ENCODE measurements at places on chromosomes 2 and 18. TPM values are rescaled to one million over a fixed set of nuclear protein-coding genes. Genes with fewer than 3 reads are reported as not detected.

- H3K4me1 ChIP-seq: no peaks in the 10 kb centered on the region
- no peak for DNase-seq
- peaks cover 17% of the 10 kb centered on the region for H3K36me3 ChIP-seq
- H3K27ac ChIP-seq: no peak overlapping the region
- H3K27me3 ChIP-seq: no peaks in the 10 kb centered on the region
These were observed 14.7 kb upstream of the TTC32 start for GRCh38 chr2:19916385-19916950.

- no peak overlapping the region for H3K4me3 ChIP-seq
- DNase-seq: no peak
- H3K36me3 ChIP-seq: peaks cover 24% of the 10 kb centered on the region
- H3K27me3 ChIP-seq: no peaks in the 10 kb centered on the region
These were observed 83.4 kb downstream of the TTC27 start for GRCh38 chr2:32711219-32711618.

GRCh38 chr2:26845021-26845420, 2.9 kb upstream of the DPYSL5 start:
- no peak for DNase-seq
- peaks cover 28% of the 10 kb centered on the region for H3K27me3 ChIP-seq
- H3K4me3 ChIP-seq: no peak overlapping the region
- no peak overlapping the region for H3K27ac ChIP-seq
- H3K4me1 ChIP-seq: peaks cover 4% of the 10 kb centered on the region

GRCh38 chr2:63488118-63488713, 100.1 kb downstream of the WDPCP start:
- no peak overlapping the region for H3K4me3 ChIP-seq
- no peak for DNase-seq
- H3K36me3 ChIP-seq: no peaks in the 10 kb centered on the region
- no peaks in the 10 kb centered on the region for H3K27me3 ChIP-seq
- H3K4me1 ChIP-seq: no peaks in the 10 kb centered on the region

GRCh38 chr2:18047896-18048657, 169.6 kb downstream of the KCNS3 start:
- no peak overlapping the region for H3K27ac ChIP-seq
- H3K36me3 ChIP-seq: no peaks in the 10 kb centered on the region
- H3K4me3 ChIP-seq: no peak overlapping the region
- no peaks in the 10 kb centered on the region for H3K4me1 ChIP-seq

- no peaks in the 10 kb centered on the region for H3K36me3 ChIP-seq
- no peak overlapping the region for H3K4me3 ChIP-seq
These were observed 102.4 kb downstream of the DDX1 start for GRCh38 chr2:15693926-15694588.

DNA sequence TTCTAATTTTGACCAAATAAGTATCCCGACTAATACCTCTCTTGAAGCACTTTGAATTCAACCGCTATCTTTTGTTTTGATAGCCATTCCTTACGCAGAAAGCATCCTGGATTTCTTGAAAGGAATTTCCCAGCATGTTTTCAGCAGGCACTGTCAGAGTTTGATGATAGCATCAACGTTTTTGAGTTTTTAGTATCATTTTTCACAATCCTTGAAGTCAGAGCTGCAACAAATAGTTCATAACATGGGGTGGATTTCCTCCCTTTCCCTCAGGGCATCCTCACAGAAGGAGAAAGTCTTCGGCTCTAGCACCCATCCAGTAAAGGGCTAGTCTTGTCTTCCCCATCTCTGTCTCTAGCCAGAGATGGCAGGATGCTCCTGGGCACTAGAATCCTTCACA, 46.2 kb downstream of the ANKRD44 start:
- peaks cover 6% of the 10 kb centered on the region for H3K36me3 ChIP-seq
- H3K27me3 ChIP-seq: no peaks in the 10 kb centered on the region
- no peak for DNase-seq
- peak overlapping the region; percentile 71 for H3K4me3 ChIP-seq
- peaks cover 72% of the 10 kb centered on the region for H3K4me1 ChIP-seq

DNA sequence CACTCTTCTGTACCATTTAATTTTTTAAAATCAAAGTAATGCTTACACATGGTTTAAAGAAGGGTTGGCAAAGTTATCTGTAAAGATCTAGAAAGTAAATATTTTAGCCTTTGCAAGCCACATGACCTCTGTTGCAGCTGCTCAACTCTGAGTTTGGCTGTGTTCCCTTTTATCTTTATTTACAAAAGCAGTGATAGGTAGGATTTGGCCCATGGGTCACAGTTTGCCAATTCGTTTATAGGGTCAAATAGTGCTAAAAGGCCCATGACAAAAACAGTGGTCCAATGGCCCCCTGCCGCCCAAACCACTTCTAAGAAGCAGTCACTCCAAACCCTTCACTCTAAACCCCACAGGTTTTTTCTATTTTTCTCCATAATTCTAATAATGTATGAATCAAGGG, 124.8 kb downstream of the PARD3B start:
- H3K4me3 ChIP-seq: no peak overlapping the region
- H3K36me3 ChIP-seq: no peaks in the 10 kb centered on the region
- no peak for DNase-seq
- H3K4me1 ChIP-seq: no peaks in the 10 kb centered on the region

- no peaks in the 10 kb centered on the region for H3K4me1 ChIP-seq
- H3K27me3 ChIP-seq: no peaks in the 10 kb centered on the region
- DNase-seq: no peak
- peaks cover 6% of the 10 kb centered on the region for H3K36me3 ChIP-seq
These were observed 171.0 kb downstream of the OSR1 start for GRCh38 chr2:19187323-19188020.

GRCh38 chr2:96205888-96206287, 2.7 kb downstream of the STARD7 start:
- DNase-seq: no peak
- peaks cover 55% of the 10 kb centered on the region for H3K4me1 ChIP-seq
- peaks cover 9% of the 10 kb centered on the region for H3K36me3 ChIP-seq
- peak overlapping the region; percentile 92 for H3K27ac ChIP-seq

DNA sequence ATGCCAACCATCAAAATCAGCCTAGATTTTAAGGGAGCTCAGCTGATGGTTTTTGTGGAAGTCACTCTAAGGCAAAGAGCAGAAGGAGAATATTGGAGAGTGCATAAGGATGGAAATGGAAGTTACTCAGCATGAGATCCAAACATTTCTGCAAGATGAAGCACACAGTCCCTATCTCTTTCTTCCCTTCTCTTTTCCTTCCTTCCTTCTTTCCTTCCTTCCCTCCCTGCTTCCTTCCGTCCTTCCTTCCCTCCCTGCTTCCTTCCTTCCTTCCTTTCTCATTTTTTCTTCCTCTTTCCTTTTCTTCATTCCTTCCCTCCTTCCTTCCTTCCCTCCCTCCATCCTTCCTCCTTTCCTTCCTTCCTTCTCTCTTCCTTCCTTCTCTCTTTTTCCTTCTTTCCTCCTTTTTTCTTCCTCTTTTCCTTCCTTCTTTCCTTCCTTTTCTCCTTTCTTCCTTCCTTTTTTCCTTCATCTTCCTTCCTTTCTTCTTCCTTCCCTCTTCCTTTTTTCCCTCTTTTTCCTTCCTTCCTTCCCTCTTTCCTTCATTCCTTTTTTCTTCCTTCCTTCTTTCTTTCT, 727.9 kb upstream of the CDH2 start:
- H3K36me3 ChIP-seq: no peaks in the 10 kb centered on the region
- H3K27ac ChIP-seq: no peak overlapping the region
- H3K4me3 ChIP-seq: no peak overlapping the region
- DNase-seq: no peak
- H3K4me1 ChIP-seq: no peaks in the 10 kb centered on the region
- H3K27me3 ChIP-seq: no peaks in the 10 kb centered on the region

- no peaks in the 10 kb centered on the region for H3K27me3 ChIP-seq
- H3K4me1 ChIP-seq: no peaks in the 10 kb centered on the region
- H3K27ac ChIP-seq: no peak overlapping the region
- no peak for DNase-seq
- H3K36me3 ChIP-seq: no peaks in the 10 kb centered on the region
These were observed 185.0 kb upstream of the TMEFF2 start for GRCh38 chr2:192379736-192380135.

GRCh38 chr2:20425371-20425881, 21.4 kb upstream of the RHOB start:
- peak overlapping the region; percentile 86 for H3K27ac ChIP-seq
- H3K27me3 ChIP-seq: no peaks in the 10 kb centered on the region
- H3K36me3 ChIP-seq: no peaks in the 10 kb centered on the region
- peaks cover 34% of the 10 kb centered on the region for H3K4me1 ChIP-seq
- peak overlapping the region; percentile 71 for H3K4me3 ChIP-seq

DNA sequence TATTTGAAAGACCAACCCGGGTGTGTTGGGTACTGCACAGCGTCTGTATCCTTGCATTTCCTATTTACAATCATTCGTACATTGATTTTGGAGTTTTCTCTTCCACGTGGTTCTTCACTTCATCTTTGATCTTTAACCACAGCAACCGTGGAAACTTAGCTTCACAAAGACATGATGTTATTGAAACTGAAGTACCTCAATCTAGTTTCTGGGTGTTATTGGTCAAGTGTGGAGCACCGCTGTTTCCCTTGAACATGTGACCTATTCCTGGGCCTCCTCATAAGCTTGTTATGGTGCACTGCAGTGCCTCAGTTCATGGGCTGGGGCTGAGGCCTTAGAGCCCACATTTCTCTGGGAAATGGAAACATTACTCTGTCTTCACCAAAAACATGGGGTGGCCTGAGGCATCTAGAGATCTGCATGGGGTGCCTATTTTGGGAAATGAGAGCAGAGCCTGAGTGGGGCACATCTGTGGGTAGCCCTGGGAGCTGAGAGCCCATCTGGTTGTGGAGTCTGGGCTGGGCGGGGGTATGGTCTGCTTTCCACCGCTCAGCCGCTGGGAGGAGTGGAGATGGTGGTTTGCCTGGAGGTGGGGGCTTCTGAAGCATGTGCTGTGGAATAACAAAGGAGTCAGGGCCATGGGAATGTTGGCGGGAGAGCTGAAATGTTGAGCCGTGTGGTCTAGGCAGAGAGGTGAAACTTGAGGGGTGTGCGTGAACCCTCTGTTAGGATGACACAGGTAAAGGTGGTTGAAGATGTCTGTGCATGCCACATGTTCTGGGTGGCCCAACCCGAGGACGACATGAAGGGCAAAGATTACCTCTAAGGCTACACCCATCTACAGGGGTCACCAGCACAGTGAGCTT, 37.4 kb downstream of the ZNF236 start:
- H3K4me1 ChIP-seq: peaks cover 9% of the 10 kb centered on the region
- peaks cover 7% of the 10 kb centered on the region for H3K36me3 ChIP-seq
- peak overlapping the region; percentile 55 for H3K27ac ChIP-seq
- DNase-seq: no peak

- H3K27ac ChIP-seq: no peak overlapping the region
- no peak for DNase-seq
These were observed 330.8 kb downstream of the CYP26B1 start for GRCh38 chr2:71816815-71817214.

GRCh38 chr2:36397728-36398413, 42.3 kb downstream of the CRIM1 start:
- H3K27me3 ChIP-seq: no peaks in the 10 kb centered on the region
- no peaks in the 10 kb centered on the region for H3K4me1 ChIP-seq
- H3K27ac ChIP-seq: no peak overlapping the region

GRCh38 chr18:22346401-22346952, 71.2 kb downstream of the CTAGE1 start:
- DNase-seq: no peak
- peak overlapping the region; percentile 86 for H3K4me3 ChIP-seq
- H3K36me3 ChIP-seq: no peaks in the 10 kb centered on the region
- peak overlapping the region; percentile 80 for H3K27ac ChIP-seq

DNA sequence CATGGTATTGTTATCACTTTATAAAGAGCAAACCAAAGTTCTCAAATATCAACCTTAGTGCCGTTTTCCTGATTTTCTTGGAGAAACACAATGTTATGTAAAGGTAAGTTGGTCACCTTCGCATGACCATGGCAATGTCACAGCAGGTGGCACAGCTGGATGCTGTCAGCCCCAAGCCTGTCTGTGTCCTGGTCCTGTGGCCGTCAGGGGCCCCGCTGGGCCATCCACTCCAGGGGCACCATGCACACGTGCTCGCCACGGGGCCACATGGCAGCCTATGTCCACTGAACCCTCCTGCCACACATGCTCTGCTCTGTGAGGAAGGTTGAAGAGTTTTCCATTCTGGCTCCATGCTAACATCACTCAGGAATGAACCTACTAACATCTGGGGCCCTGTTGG, 85.9 kb downstream of the EIPR1 start:
- no peaks in the 10 kb centered on the region for H3K27me3 ChIP-seq
- H3K4me3 ChIP-seq: no peak overlapping the region
- H3K27ac ChIP-seq: peak overlapping the region; percentile 64
- peaks cover 8% of the 10 kb centered on the region for H3K36me3 ChIP-seq

DNA sequence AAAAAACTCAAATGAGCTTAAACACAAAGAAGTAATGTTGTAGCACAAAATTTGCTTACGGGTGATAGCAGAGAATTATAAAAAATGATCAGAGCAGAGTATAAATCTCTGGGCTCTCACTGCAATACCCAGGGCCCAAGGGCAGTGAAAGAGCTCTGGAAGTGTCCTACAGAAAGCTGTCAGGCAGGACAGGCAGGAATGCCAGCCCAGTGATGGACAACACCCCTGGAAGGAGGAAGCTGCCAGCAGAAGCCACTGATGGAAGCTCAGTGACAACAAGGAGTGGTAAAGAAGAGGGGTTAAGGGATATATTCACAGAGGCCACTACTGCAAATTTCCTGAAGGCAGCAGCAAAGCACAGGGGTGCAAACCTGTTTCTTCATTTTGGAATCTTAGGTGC, 214.9 kb downstream of the L3MBTL4 start:
- no peak overlapping the region for H3K4me3 ChIP-seq
- no peaks in the 10 kb centered on the region for H3K27me3 ChIP-seq
- H3K27ac ChIP-seq: no peak overlapping the region
- H3K36me3 ChIP-seq: peaks cover 4% of the 10 kb centered on the region
- no peak for DNase-seq
- H3K4me1 ChIP-seq: no peaks in the 10 kb centered on the region

- peaks cover 5% of the 10 kb centered on the region for H3K36me3 ChIP-seq
- H3K4me3 ChIP-seq: peak overlapping the region; percentile 63
- H3K27ac ChIP-seq: peak overlapping the region; percentile 39
- peaks cover 48% of the 10 kb centered on the region for H3K27me3 ChIP-seq
- H3K4me1 ChIP-seq: peaks cover 33% of the 10 kb centered on the region
- no peak for DNase-seq
These were observed 762 bp upstream of the GAD1 start for GRCh38 chr2:170815746-170816503.

GRCh38 chr2:18829251-18829902, 240.0 kb upstream of the NT5C1B start:
- H3K36me3 ChIP-seq: no peaks in the 10 kb centered on the region
- no peak overlapping the region for H3K4me3 ChIP-seq
- H3K27ac ChIP-seq: no peak overlapping the region
- DNase-seq: no peak
- H3K27me3 ChIP-seq: no peaks in the 10 kb centered on the region

- no peak overlapping the region for H3K4me3 ChIP-seq
- H3K4me1 ChIP-seq: peaks cover 9% of the 10 kb centered on the region
- no peak overlapping the region for H3K27ac ChIP-seq
- DNase-seq: no peak
- H3K36me3 ChIP-seq: no peaks in the 10 kb centered on the region
- H3K27me3 ChIP-seq: no peaks in the 10 kb centered on the region
These were observed 174.0 kb downstream of the PTGR3 start for GRCh38 chr18:75034937-75035336.

SPATA3 gene
- not detected for total RNA-seq

WNT10A gene
- total RNA-seq: not detected

HRH4 gene
- total RNA-seq: not detected

CNTNAP5 gene
- total RNA-seq: not detected

POTEE gene
- 0.31 TPM for total RNA-seq

CCDC74B gene
- 1.7 TPM for total RNA-seq

GKN1 gene
- total RNA-seq: not detected

TCF7L1 gene
- not detected for total RNA-seq

DCDC2C gene
- not detected for total RNA-seq

CCDC195 gene
- total RNA-seq: not detected

PTPN18 gene
- 101 TPM for total RNA-seq

DSG4 gene
- total RNA-seq: not detected

FSHR gene
- total RNA-seq: not detected

ITGA6 gene
- 15.6 TPM for total RNA-seq

SYT4 gene
- total RNA-seq: not detected

FSIP2 gene
- total RNA-seq: 0.14 TPM

CRACDL gene
- total RNA-seq: 0.22 TPM
